ENCODE measurements at places on chromosomes 7 and 10.

- no peak for DNase-seq
These were observed 8.9 kb downstream of the SLC16A9 start for GRCh38 chr10:59700709-59701108.

GRCh38 chr10:1297566-1298301 is 241.5 kb downstream of the WDR37 start:
- no peak for DNase-seq

GRCh38 chr10:132946806-132947546 is 4.6 kb upstream of the CFAP46 start:
- DNase-seq: no peak

- no peak for DNase-seq
These were observed 76.5 kb downstream of the AUTS2 start for GRCh38 chr7:69674701-69675182.

- no peak for DNase-seq
These were observed 546.7 kb downstream of the REEP3 start for GRCh38 chr10:64067859-64068258.

- DNase-seq: no peak
These were observed 173.6 kb downstream of the RNF133 start for GRCh38 chr7:122525355-122525754.

DNA sequence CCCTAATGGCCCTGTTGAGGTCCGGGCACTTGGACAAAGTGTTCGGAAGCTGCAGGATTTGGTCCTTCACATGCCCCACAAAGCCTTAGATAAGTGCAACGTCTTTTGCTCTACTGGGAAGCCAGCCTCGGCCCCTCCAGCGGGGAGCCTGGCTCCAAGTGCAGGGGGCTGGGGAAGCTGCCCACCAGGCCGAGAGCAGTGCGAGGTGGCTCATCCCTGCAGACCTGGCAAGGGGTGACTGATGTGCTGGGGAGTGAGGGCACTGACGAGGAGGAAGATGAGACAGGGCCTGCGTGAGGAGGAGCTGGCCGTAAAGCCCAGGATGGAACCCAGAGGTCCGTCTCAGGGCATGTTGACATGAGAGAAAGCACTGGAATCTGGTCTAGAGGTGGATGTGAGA is 135.8 kb upstream of the NPS start:
- DNase-seq: no peak

DNA sequence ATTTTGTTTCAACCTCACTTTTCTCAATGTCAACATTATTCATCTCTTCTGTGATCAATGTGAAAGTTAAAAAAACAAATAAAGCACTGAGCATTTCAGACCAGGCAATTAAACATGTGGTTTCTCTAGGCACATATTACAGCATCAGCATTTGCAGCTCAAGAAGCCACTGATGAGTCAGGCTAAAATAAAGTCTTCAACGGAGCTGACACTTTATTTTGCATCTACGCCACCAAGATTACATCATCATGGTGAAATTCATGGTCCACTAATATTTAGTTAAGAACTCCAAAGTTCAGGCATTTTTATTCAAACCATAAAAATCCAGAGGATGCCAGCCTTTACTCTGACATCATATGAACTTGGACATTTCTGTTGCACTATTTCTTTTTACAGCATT is 33.0 kb downstream of the MAGI2 start:
- no peak for DNase-seq

DNA sequence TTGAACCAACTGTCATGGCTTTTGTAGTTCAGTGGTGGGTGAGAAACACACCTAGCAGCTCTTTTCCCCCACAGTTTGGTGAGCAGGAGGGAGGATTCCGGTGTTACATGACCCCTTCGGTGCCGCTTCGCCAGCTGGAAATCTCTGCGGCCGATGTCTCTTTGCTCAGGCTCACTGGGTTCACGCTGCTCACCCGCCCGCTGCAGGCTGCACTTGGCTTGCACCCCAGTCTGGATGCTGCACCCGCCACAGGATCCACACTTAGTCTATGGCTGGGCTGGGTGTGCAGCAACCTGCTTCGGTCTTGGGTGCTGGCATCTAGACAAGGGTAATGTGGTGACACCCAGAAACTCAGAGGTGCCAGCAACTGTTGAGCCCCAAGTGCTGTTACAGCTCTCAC is 191.8 kb downstream of the PON1 start:
- no peak for DNase-seq
